ENCODE measurements at places on chromosomes 13 and 19.
A peak's percentile ranks its signal among the peaks of the same experiment; 100 is the strongest.

DNA sequence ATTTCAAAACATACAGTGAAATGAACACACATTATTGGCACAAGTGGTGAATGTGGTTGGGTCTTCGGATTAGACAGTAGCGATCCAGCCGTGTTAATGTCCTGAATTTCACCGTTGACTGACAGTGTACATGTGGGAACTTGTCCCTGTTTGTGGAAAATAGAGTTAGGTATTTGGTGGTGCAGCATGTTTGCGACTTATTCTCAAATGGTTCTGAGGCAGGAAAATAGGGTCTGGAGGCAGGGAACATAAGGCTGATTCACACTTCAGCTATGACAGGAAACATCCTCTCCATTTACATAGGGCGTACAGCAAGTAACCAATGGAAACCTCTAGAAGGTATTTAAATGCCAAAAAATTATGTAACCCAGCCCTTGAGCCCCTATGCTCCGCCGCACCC is 4.2 kb downstream of the LGALS7B start:
- no peak for DNase-seq

GRCh38 chr19:51664997-51665396 is 18.4 kb upstream of the SIGLEC14 start:
- no peak for DNase-seq

DNA sequence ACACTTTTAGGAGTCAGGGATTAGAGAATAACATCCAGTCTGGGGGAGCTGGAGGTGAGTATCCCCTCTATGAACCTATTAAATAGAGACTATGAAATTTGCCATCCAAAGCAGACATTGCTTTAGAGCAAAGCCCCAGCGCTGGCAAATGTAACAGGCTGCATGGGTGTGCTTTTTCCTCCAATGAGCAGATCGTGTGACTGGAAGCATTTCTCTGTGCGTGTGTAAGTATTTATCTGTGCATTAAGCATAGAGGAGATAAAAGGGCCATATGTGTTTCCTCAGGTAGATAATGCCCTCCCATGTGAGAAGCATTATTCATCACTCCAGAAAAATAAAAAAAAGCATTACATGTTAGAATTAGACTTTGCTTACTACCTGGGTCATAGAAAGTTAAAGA is 924 bp downstream of the TNFSF13B start:
- DNase-seq: no peak

- no peak for DNase-seq
These were observed 134.7 kb downstream of the MIPEP start for GRCh38 chr13:23754506-23754905.

GRCh38 chr19:48887861-48888612 is 10.5 kb downstream of the TULP2 start:
- DNase-seq: peak; percentile 66

DNA sequence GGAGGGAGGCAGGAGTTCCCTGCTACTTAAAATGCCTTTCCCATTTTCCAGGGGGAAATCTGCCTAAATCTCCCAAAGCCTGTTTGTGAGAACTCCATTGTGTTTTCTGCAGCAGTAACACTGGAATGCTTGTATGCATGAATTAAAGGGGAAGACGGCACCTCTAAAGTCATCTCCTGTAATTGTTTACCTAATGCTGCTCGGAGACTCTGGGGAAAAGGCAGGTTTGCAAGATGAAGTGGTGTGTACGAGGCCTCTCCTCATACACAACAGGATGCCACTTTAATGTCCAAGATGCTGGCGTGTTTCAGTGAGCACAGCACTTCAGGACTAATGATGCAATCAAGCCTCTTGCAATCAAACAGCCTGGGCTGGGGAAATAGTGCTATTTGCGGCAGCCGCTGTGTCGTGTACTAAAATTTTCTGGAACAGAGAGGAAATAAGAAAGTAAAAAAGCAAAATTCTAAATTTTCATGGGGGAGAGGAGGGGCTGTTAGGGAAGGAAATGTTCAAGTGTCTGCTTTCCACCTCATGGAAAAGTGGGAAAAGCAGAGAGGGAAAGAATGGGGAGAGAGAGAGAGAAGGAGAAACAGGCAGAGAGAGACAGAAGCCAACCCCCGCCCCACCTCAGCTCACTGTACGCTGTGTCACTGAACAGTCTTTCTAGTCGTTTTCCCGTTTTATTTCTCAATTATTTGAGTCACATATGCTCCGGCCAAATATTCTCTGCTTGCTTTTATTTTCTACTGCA is 32.9 kb downstream of the TSHZ3 start:
- DNase-seq: peak; percentile 47

DNA sequence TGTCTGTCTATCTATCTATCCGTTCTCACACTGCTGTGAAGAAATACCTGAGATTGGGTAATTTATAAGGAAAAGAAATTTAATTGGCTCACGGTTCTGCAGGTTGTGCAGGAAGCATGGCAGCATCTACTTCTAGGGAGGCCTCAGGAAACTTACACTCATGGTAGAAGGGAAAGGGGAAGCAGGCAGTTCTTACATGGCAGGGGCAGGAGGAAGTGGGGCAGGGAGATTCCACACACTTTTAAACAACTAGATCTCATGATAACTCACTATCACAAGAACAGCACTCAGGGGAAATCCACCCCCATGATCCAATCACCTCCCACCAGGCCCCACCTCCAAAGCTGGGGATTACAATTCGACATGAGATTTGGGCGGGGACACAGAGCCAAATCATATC is 105.3 kb downstream of the SLC10A2 start:
- no peak for DNase-seq

GRCh38 chr13:97946951-97947588 is 6.4 kb upstream of the IPO5 start:
- no peak for DNase-seq

DNA sequence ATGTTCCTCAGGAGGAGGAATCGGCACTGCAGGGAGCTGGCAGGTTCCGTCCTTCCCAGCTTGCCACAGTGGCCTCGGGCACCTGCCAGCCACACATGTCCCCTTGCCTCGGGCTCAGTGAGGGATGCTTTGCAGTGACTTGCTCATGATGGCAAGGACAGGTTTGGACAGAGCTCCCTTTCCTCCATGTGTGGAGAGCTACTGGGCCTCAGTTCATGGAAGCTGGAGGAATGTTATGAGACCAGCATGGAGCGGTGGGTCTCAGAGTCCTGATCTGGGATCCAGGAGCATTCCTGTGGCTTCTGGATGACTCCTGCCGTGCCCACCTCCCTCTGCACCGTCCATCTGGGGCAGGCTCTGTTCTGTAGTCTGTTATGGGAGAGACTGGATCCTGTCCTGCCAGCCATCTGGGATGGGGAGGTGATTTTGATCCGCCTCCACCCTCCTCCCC is 59.2 kb downstream of the SIPA1L3 start:
- no peak for DNase-seq

GRCh38 chr13:45341799-45342500 is 967 bp upstream of the TPT1 start:
- DNase-seq: no peak

DNA sequence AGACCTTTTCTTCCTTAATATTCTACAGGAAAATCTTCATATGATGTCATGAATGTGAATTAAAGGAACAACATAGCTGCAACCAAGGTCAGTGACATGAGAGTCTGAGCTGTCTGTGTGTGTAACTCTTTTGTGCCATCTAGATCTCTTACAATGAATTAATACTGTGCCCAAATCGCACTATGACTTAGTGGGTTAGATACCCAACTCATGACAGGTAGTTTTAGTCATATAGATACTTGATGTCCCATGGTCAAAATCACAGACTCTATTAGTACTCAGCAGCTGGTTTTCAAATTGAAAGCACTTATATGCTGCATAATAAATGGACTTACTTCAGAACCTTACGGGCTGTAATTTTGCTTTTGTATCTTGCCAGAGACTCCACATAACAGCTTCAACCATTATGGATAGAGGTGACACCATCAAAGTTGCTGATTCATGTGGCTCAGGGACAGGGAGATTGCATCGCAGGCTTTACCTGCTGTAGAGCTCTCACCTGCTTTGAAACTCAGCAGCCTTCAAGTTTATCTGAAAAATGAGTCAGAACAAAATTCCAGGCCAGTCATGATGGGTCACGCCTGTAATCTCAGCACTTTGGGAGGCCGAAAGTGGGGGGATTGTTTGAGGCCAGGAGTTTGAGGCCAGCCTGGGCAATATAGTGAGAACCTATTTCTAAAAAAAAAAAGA is 12.3 kb upstream of the ZNF283 start:
- DNase-seq: no peak

- no peak for DNase-seq
These were observed 218.7 kb downstream of the DNAJC15 start for GRCh38 chr13:43242040-43242439.

DNA sequence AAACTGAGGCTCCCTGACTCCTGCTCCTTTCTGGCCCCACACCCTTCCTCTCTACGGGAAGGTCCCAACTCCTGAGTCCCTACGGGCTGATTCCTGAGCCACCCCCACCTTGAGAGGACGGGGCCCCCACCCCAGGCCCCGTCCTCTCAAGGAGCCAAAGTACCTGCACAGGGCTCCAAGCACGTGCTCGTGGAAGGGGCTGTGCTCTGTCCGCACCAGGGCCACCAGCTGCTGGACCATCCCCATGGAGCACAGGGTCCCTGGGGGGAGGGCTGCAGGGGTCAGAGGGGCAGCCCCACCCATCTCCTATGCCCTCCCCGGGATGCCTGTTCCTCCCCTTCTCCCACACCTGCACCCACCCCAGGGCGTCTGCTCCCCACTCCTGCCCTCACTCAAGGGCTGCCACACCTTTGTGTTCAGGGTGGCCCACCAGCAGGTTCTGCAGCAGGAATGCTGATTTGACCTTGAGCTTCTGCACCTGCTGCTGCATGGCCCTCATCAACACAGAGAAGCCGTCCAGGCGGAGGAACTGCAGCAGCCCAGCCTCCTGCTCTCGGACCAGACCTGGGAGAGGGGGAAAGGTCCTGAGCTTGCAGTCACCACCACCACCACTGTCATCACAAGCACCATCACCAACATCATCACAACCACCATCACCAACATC is 7.0 kb upstream of the PPP6R1 start:
- no peak for DNase-seq

GRCh38 chr13:111955412-111956065 is 111.4 kb upstream of the SOX1 start:
- DNase-seq: peak; percentile 39

DNA sequence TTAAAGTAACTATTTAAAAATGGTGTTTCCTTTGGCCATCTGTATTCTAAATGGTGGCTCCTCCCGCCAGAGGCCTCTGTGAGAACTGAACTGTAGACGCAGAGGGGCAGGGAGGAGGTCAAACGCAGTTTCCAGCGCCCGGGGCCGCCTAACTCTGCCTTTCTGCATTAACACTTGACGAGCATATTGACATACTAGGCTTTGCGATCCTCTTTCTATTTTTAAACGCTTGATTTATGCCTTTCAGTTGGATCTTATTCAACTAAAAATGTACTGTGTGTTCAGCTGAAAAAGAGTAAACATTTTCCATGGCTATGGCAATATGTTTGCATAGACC is 74.7 kb downstream of the SPACA7 start:
- no peak for DNase-seq

DNA sequence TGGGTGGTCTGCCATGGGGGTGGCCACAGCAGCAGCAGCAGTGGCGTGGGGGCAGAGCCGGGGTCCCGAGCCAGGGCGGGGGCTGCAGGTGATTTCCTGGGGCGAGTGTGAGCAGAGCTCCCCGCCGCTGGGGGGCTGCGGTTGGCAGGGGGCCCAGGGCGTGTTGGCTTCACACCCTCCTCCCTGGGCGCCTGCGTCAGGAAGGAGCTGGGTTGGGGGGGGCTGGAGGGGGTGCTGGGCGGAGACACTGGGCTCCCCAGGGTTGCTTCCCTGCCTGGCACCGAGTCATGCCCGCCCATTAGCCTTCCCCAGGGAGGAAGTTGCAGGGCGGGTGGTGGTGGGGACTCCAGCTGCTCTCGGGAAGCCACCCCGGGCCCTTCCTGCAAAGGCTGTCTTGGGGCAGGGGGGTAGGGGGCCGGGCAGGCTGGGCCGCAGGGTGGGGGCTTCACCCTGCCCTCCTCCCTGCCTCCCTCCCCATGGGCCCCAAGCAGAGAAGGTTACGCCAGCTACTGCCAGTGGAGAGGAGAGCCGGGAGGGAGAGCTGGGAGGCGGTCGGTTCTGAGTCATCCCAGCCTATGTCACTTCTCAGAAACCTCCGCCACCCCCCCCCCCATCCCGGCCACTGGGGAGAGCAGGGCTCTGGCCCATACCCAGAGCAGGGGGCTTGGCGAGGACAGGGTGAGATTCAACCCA is 4.6 kb downstream of the MIDN start:
- peak; percentile 65 for DNase-seq

GRCh38 chr19:23160766-23161165 is 43.9 kb downstream of the ZNF730 start:
- no peak for DNase-seq

DNA sequence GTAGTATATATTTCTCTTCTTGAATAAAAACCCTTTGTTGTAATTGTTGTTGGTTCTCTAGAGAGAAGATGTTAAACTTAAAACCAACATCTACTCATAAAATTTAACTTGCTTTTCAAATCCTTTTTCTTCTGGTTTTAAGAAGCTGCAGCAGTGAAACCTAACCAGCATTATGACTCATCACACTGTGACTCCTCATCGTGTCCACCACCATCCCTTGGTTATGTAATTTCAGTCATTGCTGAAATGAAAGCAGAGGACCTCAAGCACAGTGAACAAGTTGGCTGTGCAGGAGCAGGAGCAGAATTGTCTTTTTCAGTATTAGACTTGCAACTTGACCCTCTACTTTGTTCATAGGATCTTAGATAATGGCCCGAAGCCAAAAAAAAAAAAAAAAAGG is 64.9 kb upstream of the HTR2A start:
- DNase-seq: no peak

DNA sequence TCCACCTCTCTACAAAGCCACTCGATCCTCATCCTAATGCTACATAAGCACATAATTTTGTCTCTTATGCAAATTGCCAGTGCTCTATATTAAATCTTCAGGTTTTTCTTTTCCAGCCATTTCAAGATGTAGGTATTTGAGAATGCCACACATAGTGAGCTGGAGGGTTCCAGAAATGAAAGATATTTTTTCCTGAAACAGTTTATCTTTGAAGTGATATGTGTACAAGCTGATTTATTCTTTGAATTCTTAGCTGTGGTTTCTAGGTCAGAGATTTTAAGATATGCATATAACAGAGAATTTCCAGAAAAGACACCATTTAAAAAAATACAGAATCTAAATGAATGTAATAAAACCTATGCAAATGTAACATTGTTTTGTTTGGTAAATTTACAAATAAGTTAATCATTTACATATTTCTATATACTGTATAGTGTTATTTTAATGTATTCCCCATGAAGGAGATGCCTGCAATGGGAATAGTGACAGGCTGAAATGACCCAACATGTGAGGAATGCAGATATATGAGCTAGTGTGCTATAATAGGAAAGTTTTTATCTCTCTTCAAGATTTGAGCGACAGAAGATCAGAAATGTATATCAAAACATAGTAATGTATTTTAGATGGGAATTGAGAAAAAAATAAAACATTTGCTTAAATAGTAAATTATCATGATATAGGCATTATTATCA is 570.2 kb downstream of the SLITRK1 start:
- DNase-seq: no peak

- no peak for DNase-seq
These were observed 1.2 kb downstream of the MAP1S start for GRCh38 chr19:17720440-17720839.

DNA sequence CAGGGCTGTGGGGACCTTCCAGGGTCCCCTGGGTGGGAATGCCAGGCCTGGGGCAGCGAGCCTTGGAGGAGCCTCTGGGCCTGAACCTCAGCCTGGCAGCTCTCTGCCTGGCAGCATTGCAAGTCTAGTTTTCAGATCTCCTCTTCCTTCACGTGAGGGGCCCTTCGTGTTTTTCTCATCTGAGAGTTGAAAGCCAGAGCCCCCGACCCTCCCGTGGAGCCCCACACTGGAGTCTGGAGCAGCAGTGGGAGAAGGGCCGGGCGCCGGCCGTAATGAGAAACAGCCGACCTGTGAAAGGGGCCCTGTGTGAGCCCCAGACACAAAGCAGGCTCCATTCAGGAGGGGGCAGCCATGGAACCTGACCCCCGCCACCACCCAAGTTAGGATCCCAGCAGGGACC is 19.3 kb downstream of the TMED1 start:
- DNase-seq: peak; percentile 24
